ENCODE measurements at places on chromosomes 1 and 21. TPM values are rescaled to one million over a fixed set of nuclear protein-coding genes. Genes with fewer than 3 reads are reported as not detected.

The UBL4B gene
- not detected for total RNA-seq

GRCh38 chr21:34227386-34227852 lies 136.4 kb upstream of the KCNE2 start:
- no peaks in the 10 kb centered on the region for H3K4me1 ChIP-seq
- peaks cover 1% of the 10 kb centered on the region for H3K27me3 ChIP-seq
- no peak overlapping the region for H3K27ac ChIP-seq
- no peaks in the 10 kb centered on the region for H3K36me3 ChIP-seq

The CHAF1B gene
- total RNA-seq: 2.6 TPM

The ASTN1 gene
- not detected for total RNA-seq

DNA sequence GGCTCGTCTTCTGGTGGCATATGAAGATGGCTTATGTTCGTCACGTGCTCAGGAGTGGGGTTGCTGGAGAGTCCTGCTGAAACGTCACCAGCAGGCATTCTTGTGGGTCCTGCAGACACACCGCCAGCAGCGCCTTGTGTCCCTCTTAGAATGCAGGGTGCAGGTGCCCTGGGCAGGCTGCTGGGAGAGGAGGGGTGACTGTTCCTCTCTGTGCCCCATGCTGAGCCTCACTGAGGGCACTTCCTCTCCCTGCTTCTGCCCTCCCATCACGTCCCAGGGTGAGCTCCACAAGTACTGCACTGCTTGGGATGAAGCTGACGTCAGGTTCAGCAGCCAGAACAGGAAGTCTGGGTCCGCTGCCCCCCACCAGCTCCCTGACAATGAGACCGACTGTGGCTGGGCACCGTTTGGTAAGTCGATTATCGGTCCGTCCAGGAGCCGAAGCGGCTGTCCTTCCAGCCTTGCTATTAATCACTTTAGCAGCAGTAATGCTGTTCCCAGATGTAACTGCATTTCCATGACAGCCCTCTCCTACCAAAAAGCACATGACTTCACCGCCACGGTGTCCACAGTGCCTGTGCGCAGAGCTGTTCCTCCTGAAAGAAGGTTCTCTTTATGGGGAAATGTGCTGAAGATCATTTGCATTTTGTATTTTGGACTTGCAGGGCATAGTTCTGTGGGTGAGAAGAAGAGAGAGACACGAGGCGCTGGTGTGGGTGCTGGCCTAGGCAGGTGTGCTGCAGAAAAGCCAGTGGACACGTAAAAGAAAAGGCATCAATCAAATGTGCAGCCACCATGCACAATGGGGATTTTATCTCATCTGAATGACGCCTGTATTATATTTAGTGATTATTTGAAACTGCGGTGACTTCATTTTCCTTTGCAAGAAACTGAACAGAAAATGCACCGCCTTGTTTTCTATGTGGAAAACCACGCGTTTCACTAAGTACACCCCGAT lies 21.0 kb downstream of the SLC37A1 start:
- H3K4me3 ChIP-seq: peak overlapping the region; percentile 59
- H3K27ac ChIP-seq: peak overlapping the region; percentile 80
- H3K36me3 ChIP-seq: no peaks in the 10 kb centered on the region
- H3K4me1 ChIP-seq: peaks cover 12% of the 10 kb centered on the region

DNA sequence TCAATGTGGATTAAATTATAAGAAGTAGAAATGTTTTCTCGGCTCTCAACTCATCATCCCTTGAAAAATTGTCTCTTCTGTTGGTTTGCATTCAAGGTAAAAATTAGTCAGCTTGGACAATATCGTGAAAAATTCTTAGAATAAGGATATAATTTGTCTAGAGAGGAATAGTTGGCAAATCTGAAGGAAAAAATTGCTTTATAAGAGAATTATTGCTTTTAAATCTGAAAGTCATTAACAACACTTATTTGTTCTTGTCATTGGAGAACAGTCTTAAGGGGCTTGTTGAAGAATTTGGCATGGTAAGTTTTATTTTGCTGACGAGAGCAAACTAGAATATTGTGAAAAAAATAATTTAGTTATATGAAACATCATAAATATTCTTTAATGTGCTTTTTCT lies 26.4 kb downstream of the ANGPTL1 start:
- no peaks in the 10 kb centered on the region for H3K36me3 ChIP-seq
- no peaks in the 10 kb centered on the region for H3K27me3 ChIP-seq
- no peak overlapping the region for H3K4me3 ChIP-seq
- H3K27ac ChIP-seq: no peak overlapping the region
- DNase-seq: no peak

- no peak for DNase-seq
- no peak overlapping the region for H3K4me3 ChIP-seq
- peaks cover 25% of the 10 kb centered on the region for H3K4me1 ChIP-seq
These were observed 55.0 kb downstream of the PLXNA2 start for GRCh38 chr1:208189183-208189582.

- no peaks in the 10 kb centered on the region for H3K27me3 ChIP-seq
- no peak for DNase-seq
- no peaks in the 10 kb centered on the region for H3K36me3 ChIP-seq
- H3K27ac ChIP-seq: no peak overlapping the region
These were observed 23.3 kb upstream of the BTG2 start for GRCh38 chr1:203281851-203282661.

GRCh38 chr21:45215213-45215612 lies 72.5 kb downstream of the POFUT2 start:
- H3K36me3 ChIP-seq: peaks cover 60% of the 10 kb centered on the region
- H3K27me3 ChIP-seq: no peaks in the 10 kb centered on the region
- no peak for DNase-seq
- H3K4me3 ChIP-seq: no peak overlapping the region

DNA sequence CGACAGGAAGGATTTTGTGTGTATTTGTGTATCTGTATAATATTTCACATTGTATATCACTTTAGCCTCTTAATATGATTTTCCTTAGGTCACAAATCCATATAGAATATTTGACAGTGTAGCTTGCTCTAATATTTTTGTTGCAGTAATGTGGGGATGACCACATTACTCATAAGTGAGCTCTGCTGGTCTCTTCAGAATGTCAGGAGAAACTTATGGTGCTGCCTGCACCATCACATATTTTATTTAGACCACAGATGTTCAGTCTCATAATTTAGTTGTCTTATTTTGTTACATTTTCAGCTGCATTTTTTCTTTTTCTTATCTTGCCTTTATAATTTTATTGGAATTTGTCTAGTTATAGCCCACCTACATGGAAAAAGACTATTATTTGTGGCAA lies 205.3 kb downstream of the PBX1 start:
- no peaks in the 10 kb centered on the region for H3K4me1 ChIP-seq
- no peak overlapping the region for H3K4me3 ChIP-seq
- H3K27me3 ChIP-seq: peaks cover 4% of the 10 kb centered on the region
- no peak for DNase-seq
- no peaks in the 10 kb centered on the region for H3K36me3 ChIP-seq

The CYP2J2 gene
- total RNA-seq: 2.8 TPM

The TMED5 gene
- total RNA-seq: 41.2 TPM

The SPATA1 gene
- 2.5 TPM for total RNA-seq

The OR2T11 gene
- total RNA-seq: not detected

DNA sequence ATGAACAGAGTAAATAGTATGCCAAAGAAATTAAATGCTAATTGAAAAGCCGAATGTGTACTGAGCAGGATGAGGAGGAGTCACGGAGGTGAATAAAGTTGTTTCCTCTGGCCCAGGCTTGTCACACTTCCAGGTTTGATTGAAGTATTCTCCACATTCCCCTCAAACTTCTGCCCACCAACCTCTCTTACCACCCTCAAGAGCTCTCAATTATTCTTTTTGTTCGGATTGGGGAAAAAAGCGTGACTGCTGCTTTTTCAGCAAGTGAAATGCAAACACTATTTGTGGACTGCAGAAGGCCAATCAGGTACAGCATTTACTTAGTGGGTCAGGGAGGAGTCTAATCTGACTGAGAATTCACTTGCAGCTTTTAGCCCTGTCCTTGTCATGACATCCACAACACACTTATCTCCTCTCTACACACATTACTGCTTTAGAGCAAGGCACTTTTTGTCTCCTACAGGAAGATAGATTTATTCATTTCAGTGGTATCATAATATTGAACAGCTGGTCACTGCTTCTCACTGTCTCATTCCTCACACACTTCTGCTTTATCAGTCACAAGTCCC lies 375.6 kb upstream of the PRMT6 start:
- no peak overlapping the region for H3K4me3 ChIP-seq
- H3K4me1 ChIP-seq: no peaks in the 10 kb centered on the region
- no peaks in the 10 kb centered on the region for H3K36me3 ChIP-seq
- H3K27ac ChIP-seq: no peak overlapping the region

Measured in naive thymus-derived CD8-positive, alpha-beta T cell (primary cell).